GM23248 (cell line): ENCODE measurements at places on chromosomes 16 and 17. TPM values are rescaled to one million over a fixed set of nuclear protein-coding genes. Genes with fewer than 3 reads are reported as not detected.

Gene HSPB9
- total RNA-seq, result not detected in 2 replicates

Gene RAB11FIP4
- total RNA-seq, result 0.22 TPM in 1 of 2 replicates, not detected in the other

Gene CX3CL1
- total RNA-seq, result not detected in 2 replicates

Gene KRT20
- total RNA-seq, result not detected in 2 replicates

Gene MT4
- total RNA-seq, result not detected in 2 replicates

Gene RNF222
- not detected in 2 replicates for total RNA-seq

Gene C1QTNF1
- total RNA-seq, result 12.2 and 14.4 TPM in 2 replicates

Gene ODAD4
- total RNA-seq, result 0.25 and 0.54 TPM in 2 replicates

Gene ASGR2
- total RNA-seq, result not detected in 2 replicates

Gene KRT31
- not detected in 2 replicates for total RNA-seq

Gene GAST
- total RNA-seq, result not detected in 2 replicates

Gene SOX9
- 13.8 and 16.6 TPM in 2 replicates for total RNA-seq

Gene IGSF6
- not detected in 2 replicates for total RNA-seq

Gene CES3
- total RNA-seq, result not detected in 2 replicates
